Stimulated activated naive CD4-positive, alpha-beta T cell treated with Interleukin-2 at 50 U/mL for 16 hours (primary cell): ENCODE measurements at places on chromosomes 12 and 14.
A peak's percentile ranks its signal among the peaks of the same experiment; 100 is the strongest.

DNA sequence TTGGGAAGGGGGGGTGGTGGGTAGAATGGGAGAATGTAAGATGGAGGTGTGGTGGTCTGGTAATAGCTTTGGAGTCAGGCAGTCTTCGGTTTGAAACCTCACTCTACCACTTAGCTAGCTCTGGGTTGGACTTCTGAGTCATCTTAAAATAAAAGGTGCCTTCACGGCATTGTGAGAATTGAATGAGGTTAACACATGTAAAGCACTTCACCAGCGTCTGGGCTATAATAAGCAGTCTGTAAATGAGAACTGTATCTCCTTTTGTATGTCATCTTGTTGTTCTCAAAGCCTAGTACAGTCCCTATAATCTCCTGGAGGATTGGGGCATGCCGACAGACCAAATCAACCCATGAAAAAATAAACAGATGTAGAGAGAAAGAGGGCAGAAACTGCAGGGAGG lies 11.2 kb downstream of the C2CD5 start:
- no peak for DNase-seq

- DNase-seq, result no peak
Observed at GRCh38 chr14:68423686-68424085, 369.2 kb downstream of the ZFP36L1 start.

GRCh38 chr12:103810111-103810510 lies 30.9 kb downstream of the NT5DC3 start:
- no peak for DNase-seq

DNA sequence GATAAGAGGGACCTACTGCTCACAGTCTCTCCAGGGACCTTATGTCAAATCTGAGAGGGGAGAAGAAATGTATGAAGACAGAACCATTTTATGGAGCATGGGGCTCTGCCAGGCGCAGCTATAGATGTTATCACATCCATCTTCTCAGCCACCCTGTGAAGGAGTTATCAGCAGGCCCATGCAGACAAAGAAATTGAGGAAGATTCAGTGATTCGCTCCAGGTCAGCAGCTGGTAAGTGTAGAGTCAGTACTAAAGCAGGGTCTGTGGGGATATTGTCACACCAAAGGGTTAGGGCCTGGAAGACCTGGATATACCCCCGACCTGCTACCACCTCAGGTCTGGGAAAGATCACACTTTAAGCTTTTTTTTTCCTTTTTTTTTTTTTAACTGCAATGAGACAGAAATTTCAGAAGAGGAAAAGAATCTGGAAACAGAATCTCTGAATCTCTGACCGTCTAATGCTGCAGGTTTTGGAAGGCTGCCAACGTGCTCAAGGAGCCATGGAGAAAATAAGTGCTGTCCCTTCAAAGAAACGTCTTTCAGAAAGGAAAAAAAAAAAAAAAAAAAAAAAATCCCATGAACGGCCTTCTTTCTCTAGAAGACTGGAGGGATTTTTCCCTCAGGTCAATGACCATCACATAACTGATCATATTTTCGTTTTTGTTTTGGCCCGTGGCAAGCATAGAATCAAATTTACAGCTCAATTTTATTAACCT lies 73.3 kb upstream of the PLEKHG7 start:
- no peak for DNase-seq

GRCh38 chr12:86496595-86496994 lies 240.4 kb upstream of the MGAT4C start:
- DNase-seq, result no peak

DNA sequence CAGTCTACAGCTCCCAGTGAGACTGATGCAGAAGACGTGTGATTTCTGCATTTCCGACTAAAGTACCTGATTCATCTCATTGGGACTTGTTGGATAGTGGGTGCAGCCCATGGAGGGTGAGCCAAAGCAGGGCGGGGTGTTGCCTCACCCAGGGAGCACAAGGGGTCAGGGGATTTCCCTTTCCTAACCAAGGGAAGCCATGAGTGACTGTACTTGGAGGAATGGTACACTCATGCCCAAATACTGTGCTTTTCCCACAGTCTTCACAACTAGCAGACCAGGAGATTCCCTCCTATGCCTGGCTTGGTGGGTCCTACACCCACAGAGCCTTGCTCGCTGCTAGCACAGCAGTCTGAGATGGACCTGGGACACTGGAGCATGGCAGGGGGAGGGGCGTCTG lies 21.0 kb upstream of the ABCC9 start:
- DNase-seq, result no peak

DNA sequence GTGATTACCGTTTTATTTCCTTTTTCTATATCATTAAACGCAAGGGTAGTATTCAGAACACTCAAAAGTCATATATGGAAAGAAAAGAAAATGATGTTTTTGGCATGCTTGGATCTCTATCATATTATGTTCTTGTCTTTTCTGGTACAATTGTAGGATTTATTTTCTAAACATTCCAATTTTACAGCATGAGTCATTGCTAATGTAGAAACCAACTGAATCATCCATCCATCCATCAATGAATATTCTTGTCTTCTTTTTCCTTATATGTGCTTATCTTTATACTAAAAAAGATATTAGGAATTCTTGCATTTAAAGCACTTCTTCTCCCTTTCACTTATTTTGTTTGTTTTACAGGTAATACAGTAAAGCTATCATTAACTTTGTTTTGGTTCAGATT lies 20.4 kb upstream of the AMIGO2 start:
- DNase-seq, result no peak

GRCh38 chr14:82528016-82528415 lies 994.4 kb upstream of the SEL1L start:
- no peak for DNase-seq

GRCh38 chr12:109473006-109473405 lies 4.1 kb downstream of the KCTD10 start:
- no peak for DNase-seq

DNA sequence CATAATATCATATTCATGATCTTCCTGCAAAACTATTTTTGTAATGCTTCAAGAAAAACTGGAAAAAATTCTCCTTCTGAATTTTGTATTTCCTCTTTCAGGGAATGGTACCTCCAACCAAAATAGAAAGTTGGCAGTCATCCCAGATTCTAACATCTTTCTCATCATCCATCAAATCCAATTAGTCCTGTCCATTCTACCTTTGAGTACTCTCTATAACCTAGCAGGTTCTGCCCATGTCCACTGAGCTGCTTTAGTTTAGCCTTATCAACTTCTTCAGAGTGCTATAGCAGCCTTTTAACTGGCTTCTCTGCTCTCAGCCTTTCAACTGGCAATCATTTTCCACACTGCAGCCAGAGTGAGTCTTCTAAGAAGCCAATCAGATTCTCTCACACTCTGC lies 236.2 kb downstream of the AKAP6 start:
- DNase-seq, result no peak

GRCh38 chr12:70080566-70080965 lies 162.7 kb upstream of the CNOT2 start:
- DNase-seq, result no peak

- DNase-seq, result no peak
Observed at GRCh38 chr12:130088504-130088903, 73.8 kb upstream of the FZD10 start.

- no peak for DNase-seq
Observed at GRCh38 chr12:89781156-89781555, 72.5 kb upstream of the ATP2B1 start.

- DNase-seq, result no peak
Observed at GRCh38 chr12:41045509-41045908, 142.6 kb upstream of the PDZRN4 start.

DNA sequence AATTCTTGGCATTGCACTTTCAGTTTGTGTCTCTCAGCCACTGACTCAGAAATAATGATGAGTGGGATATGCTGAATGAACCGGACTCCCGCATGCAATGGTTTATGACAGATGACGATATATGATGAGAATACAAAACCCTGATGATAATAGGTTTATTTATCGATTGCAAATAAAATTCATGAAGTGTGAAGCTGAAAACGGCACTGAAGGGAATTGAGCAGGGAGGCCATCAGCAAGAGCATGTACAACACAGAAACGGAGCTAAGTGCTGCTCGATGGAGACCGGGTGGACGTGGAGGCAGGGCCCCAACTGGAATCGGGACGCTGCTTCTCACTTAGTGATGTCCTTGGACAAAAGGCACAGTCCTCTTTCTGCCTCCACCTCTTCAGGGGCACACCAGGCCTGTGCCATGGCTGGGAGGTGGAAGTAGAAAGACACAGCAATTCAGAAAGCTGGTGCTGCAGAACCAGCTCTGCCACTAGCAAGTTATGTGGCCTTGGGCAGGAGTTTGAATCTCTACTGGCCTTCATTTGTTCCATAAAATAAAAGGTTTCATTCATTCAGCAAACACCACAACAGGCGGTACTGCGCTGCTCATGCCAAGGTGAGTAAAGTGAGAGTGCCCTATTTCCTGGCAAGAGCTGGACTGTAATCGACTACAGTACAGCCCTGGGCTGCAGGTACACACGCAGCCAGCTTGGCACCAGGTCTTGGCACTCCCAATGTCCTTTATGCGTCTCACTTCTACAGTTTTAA lies 117.0 kb downstream of the EGLN3 start:
- DNase-seq, result no peak

- DNase-seq, result no peak
Observed at GRCh38 chr14:56276108-56276507, 157.9 kb downstream of the PELI2 start.

GRCh38 chr14:92135269-92135668 lies 13.5 kb downstream of the CPSF2 start:
- DNase-seq, result no peak

GRCh38 chr12:41103614-41104013 lies 84.5 kb upstream of the PDZRN4 start:
- DNase-seq, result no peak

DNA sequence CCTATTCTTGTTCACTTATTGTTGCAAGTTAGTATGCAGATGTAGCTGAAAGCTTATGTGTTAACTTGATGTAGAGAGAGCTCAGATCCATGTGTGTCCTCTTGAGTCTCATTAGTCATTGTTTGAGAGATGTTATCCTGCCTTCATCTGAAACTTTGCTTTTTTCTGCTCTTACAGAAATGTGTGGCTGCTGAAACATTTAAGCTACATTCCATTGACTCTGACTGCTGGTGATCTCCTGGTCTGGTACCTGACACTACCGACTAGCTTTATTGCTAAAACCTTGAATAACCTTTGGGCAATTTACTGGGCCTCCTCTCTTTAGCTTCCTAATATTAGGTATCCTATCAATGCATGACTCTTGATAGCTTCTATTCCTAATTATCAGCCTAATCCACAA lies 705.6 kb upstream of the FOXG1 start:
- DNase-seq, result no peak

DNA sequence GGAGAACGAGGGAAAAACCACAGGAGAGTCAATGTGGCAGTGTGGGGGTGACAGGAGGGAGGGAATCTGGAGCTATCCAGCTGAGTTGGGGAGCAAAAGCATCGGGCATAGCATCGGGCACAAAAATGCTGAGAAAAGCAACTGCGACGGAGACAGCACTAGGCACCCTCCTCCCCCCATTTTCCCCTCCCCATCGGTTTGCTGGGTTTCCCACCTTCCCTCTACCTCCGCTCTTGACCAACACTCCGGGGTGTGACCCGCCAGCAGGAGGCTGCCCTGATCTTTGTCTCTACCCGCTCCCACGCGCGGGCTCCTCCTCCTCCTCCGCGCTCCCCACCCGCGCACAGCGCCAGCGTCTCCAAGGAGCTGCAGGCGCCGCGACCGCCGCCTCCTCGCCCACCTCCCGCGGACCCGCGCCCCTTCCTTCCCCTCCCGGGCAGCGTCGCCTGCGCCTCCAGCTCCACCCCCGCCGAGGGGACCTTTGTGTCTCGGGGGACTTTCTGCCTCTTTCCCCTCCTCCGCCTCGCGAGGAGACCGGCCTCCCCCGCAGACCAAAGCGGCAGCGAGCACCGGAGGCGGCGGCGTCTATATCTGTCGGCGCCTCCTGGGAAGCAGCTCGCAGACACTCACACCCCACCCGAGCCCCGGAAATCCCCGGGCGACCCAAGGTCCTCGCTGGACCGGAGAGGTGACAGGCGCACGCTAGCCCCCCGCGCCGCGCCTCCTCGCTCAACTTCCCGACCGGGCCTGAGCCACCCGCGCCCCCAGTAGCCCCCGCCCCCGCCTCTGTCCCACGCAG lies 920 bp downstream of the CDK17 start:
- DNase-seq, result peak; percentile 86

- DNase-seq, result no peak
Observed at GRCh38 chr14:54138024-54138353, 181.4 kb upstream of the BMP4 start.

GRCh38 chr12:25404955-25405354 lies 148.1 kb downstream of the LMNTD1 start:
- DNase-seq, result no peak

- no peak for DNase-seq
Observed at GRCh38 chr12:53453953-53454640, 2.2 kb downstream of the PCBP2 start.

GRCh38 chr12:116662612-116663144 lies 75.2 kb downstream of the SPRING1 start:
- DNase-seq, result no peak

- no peak for DNase-seq
Observed at GRCh38 chr14:99137913-99138571, 134.0 kb downstream of the BCL11B start.

DNA sequence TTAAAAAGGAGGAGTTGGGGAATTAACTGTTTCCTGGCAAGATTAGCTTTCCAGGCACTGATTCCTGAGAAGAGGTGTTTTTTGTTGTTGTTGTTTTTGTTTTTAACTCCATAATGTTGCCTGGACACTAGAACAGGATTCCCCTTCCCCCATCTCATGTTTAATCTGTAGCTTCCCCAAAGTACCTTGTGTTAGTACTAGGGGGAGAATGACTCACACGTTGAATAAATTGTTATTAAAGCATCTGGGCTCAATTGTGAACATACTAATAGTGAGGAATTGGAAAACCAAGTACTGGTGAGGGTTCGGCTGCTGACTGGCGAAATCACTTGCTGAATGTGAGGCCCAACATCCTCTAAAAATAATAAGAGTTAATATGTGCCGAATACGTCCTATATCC lies 1.3 kb upstream of the GNG2 start:
- DNase-seq, result no peak

GRCh38 chr12:95773320-95773719 lies 17.2 kb downstream of the NTN4 start:
- DNase-seq, result no peak

DNA sequence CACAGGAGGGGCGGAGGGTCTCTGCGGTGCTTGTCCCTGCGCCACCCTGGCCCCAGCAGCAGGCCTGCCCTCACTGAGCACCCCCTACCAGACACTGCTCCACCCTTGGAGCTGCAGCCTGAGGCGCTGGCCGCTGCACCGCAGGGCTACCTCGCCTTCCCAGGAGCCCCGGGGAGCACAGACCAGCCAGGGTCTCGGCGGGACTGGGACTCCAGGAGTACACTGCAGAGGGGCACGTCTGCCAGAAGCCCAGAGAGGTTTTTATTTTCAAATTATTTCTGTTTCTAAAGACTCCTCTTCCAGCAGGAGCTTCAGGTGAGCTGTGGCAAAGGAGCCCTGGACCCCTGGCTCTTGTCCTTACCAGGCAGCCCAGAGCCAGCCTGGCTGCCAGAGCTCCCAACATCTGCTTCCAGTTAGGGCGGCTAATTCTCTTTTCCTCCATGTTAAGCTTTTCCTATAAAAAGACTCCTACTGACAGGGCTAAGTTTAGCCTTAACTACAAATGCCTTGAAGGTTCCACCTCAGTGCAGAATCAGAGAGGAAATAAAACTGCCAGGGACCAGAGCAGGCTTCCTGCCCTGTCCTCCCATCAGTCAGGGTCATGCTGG lies 26.4 kb downstream of the DEGS2 start:
- no peak for DNase-seq

- DNase-seq, result no peak
Observed at GRCh38 chr12:60071759-60072191, 475.9 kb downstream of the SLC16A7 start.
